H1 (cell line): ENCODE measurements at places on chromosomes 3 and 15.

DNA sequence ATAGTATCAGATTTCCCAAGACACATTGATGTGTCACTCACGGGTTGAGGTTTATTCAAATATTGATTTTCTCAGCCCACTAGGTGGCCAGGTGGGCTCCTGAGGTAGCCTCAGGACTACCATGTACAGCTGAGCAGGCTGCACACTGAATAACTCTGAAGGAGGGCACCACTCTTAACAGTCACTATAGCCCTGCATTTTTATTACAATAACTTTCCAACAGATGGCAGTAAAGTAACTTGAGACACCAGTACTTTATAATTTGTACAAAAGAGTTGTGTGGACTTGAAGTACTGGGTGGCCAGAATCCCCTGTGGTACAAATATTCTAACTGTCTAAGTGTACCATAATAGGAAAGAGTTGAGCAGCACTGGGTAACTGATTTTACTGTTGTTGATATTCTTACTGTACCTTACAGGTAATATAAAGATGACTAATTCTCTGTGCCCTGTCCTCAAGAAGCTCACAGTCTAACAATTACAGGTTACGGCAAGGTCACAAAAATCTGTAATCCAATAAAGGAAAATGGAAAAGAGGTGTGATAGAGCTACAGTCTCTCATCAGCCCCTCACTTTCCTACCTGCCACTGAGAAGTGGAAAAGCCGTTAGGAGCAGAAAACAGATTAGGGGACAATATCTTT, 76.0 kb downstream of the ETFA start:
- H3K4me3 ChIP-seq, result no peak overlapping the region
- no peaks in the 10 kb centered on the region for H3K36me3 ChIP-seq
- peaks cover 2% of the 10 kb centered on the region for H3K4me1 ChIP-seq
- H3K27ac ChIP-seq, result no peak overlapping the region
- DNase-seq, result no peak

DNA sequence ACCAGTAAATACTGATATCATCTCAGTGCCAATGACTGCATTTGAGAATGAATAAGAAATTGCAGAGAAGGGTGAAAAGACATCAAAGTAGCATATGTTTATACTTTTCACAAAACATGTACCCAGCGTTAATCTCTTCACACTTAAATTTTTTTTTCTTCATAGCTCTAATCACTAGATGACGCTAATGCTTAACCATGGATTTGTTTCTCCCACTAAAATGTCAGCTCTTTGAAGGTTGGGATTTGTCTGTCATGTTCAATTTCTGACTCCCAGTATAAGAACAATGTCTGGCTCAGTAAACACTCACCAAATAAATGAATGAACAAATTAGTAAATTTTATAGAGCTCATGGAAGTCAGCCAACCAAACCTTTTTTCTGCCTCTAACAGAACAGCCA, 78.3 kb upstream of the LMCD1 start:
- H3K36me3 ChIP-seq, result no peaks in the 10 kb centered on the region
- H3K4me3 ChIP-seq, result no peak overlapping the region
- no peak for DNase-seq
- no peak overlapping the region for H3K27ac ChIP-seq
- H3K4me1 ChIP-seq, result no peaks in the 10 kb centered on the region
- H3K27me3 ChIP-seq, result no peaks in the 10 kb centered on the region

- no peaks in the 10 kb centered on the region for H3K4me1 ChIP-seq
- no peak for DNase-seq
- no peak overlapping the region for H3K4me3 ChIP-seq
- H3K36me3 ChIP-seq, result no peaks in the 10 kb centered on the region
- no peaks in the 10 kb centered on the region for H3K27me3 ChIP-seq
- H3K27ac ChIP-seq, result no peak overlapping the region
Measured at GRCh38 chr15:96553931-96554330, 223.4 kb downstream of the NR2F2 start.

DNA sequence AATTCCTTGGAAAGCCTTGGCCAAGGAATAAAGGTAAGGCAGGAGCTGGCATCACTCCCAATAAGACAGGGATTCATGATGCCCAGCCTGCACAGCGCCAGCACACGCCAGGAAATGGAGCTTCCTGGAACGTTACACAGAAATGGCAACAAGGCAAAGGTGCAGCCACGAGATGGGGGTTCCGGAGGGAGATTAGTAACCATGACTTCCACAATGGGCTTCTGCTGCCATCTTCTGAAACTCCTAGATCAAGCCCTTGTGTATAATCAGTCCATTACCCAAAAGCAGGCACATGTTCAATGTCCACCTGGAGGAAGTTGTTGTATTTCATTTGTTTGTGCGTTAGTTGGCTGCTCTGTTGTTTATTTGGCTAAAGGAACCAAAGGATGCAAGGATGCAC, 131.2 kb upstream of the TRIM42 start:
- no peak overlapping the region for H3K27ac ChIP-seq
- H3K4me1 ChIP-seq, result no peaks in the 10 kb centered on the region
- H3K27me3 ChIP-seq, result no peaks in the 10 kb centered on the region
- H3K36me3 ChIP-seq, result no peaks in the 10 kb centered on the region
- H3K4me3 ChIP-seq, result no peak overlapping the region

DNA sequence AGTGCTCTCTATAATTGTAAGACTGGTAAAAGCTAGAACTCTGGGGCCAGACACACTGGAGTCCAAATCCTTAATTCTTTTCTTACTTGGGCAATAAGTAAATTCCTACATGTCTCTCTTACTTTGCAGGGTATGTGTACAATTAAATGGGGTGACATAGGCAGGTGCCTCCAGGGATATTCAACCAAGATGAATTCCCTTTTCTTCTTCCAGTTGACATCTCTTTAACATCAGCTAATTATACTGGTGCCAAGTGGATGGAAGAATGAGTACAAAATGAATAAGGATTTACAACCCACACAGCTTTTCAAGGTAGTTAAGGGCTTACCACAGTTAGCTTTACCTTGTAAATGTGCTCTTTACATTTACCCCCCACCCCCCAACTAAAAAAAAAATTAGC, 295.5 kb upstream of the GADL1 start:
- no peak overlapping the region for H3K4me3 ChIP-seq
- DNase-seq, result no peak
- no peaks in the 10 kb centered on the region; the same call in 1 of the 2 replicates for H3K4me1 ChIP-seq
- no peak overlapping the region for H3K27ac ChIP-seq
- H3K27me3 ChIP-seq, result no peaks in the 10 kb centered on the region

DNA sequence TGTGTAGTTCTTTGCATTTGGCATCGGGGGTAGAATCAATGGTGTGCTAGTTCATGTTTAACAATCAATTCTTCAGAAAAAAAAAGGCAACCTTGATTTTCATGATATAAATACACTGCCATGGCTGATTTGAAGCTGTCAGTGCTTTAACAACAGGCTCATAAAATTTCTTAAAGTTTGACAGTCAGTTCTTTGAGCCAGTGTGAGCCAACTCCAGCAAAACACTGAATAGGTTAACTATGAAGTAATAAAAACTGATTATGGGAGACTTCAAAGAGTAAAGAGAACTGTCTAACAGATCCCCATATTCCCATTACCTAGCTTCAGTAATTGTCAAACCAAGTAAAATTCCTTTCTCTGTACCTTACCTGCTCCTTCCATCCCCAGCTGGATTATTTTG, 241.7 kb upstream of the SUCLG2 start:
- no peak overlapping the region for H3K4me3 ChIP-seq
- DNase-seq, result no peak
- no peaks in the 10 kb centered on the region for H3K36me3 ChIP-seq
- no peaks in the 10 kb centered on the region for H3K4me1 ChIP-seq

DNA sequence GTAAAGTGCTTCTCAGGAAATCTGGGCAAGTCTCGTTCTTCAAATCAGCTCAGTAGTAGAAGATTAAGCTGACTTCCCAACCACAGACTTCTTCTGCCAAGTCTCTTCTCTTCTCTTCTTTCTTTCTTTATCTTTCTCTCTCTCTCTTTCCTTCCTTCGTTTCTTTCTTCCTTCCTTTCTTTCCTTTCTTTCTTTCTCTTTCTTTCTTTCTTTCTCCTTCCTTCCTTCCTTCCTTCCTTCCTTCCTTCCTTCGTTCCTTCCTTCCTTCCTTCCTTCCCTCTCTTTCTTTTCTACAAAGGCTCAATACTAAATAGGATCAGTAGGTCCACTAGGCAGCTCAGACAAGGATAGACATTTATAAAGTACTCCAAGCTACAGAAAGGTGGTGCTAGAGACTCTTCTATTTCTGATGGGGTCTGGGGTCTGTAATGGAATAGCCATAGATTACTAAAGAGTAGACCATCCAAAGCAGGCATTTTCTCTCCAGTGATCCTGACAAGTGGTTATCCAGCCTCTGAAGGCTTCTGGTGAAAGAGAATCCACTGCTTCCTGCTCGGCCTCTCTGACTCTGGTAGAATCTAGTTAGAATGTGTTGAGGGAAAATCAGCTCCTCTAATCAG, 100.8 kb downstream of the TPRG1 start:
- no peak for DNase-seq
- H3K4me3 ChIP-seq, result no peak overlapping the region
- H3K36me3 ChIP-seq, result no peaks in the 10 kb centered on the region
- no peaks in the 10 kb centered on the region for H3K4me1 ChIP-seq

- H3K36me3 ChIP-seq, result no peaks in the 10 kb centered on the region
- DNase-seq, result no peak
- H3K27ac ChIP-seq, result no peak overlapping the region
- no peaks in the 10 kb centered on the region for H3K27me3 ChIP-seq
- H3K4me1 ChIP-seq, result no peaks in the 10 kb centered on the region
Measured at GRCh38 chr3:150170852-150171520, 200.3 kb upstream of the PFN2 start.

DNA sequence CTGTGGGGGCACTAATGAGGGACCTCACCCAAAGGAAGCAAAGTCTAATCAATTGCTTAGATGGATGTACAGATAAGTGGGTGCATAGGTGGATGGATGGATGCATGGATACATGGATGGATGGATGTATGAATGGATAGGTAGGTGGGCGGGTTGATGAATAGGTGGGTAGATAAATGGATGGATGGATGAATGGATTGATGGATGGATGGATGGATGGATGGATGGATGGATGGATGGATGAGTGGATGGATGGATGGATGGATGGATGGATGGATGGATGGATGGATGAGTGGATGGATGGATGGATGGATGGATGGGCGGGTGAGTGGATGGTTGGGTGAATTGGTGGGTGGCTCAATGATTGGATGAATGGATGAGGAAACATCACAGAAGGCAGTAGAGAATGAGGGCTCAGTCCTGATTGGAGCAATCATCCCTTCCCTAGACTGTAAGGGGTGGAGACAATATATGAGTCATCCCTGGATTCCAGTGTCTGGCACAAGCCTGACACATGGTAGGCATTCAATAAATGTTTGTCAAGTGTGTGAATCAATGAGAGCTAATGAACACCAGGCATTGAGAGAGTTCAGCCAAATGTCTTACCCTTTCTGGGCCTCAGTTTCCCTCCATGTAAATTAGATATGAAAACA, 40.4 kb upstream of the PXYLP1 start:
- no peak overlapping the region for H3K4me3 ChIP-seq
- no peak for DNase-seq
- H3K27ac ChIP-seq, result no peak overlapping the region
- no peaks in the 10 kb centered on the region for H3K27me3 ChIP-seq

DNA sequence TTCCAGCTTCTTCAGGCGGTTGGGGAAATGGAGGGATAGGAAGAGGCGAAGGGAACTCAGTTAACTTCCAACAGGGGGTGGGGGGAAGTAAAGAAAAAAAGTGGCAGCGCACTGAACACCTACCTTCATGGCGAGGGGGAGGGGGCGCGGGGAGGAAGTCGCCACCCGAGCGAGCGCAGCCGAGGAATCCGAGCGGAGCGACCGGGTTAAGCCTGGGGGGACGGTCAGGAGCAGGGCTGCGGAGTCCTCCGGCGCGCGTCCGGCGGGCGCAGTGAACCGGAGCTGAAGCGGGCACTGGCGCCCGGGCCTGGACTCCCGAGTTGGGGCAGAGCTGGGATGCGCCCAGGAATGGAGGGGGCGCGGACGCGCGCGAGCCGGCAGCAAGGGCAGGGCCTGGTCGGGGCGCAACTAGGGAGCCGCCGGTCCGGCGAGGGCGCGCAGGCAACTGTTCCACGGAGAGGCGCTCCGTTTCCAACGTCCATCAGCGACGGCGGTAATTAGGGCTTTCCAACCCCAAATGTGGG, at the start of gene WNT5A:
WNT5A (minus strand) TSS at position 450 of the 524 bp plus-strand sequence; CDS start at position 129, 321 bp downstream.
- peak within 1 kb of the TSS; percentile 62 for H3K4me3 ChIP-seq
- H3K4me1 ChIP-seq, result peaks cover 12% of the 10 kb centered on the region
- H3K27me3 ChIP-seq, result peaks cover 79% of the 10 kb centered on the region
- H3K36me3 ChIP-seq, result no peaks in the 10 kb centered on the region

DNA sequence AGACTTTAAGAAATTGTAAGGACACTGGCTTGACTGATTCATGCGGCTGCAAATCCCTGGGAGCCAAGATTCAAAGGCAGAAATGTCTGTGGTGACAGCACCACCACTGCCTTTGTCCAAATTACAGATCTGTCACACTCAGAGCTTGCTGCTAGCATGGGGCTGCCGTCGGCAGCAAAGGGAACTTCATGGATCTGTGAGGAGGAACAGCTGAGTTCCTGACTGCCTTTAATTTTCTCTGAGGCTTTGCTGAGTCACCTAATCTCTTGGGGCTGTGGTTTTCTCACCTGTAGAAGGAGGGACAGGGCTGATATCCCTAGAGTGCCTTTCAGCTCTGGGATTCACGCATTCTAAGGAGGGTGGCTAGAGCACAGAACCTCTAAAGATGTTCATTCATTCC, 4.1 kb upstream of the PAK6 start:
- no peak overlapping the region for H3K4me3 ChIP-seq
- H3K27me3 ChIP-seq, result peaks cover 4% of the 10 kb centered on the region; the same call in 1 of the 2 replicates
- peaks cover 11% of the 10 kb centered on the region for H3K4me1 ChIP-seq
- no peaks in the 10 kb centered on the region; the same call in 1 of the 2 replicates for H3K36me3 ChIP-seq

DNA sequence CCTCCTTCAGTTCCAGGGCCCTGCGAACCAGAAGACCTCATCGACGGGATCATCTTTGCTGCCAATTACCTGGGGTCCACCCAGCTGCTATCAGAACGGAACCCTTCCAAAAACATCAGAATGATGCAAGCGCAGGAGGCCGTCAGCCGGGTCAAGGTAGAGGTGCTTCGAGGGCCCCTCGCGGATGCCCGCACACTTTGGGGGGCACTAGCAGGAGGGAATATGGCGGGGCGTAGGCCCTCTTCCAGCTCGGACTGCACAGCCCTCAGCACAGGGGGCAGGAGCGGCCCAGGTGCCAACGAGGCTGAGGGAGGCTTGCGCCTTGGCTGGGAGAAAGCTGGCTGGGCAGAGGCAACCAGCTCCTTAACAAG, 176.6 kb downstream of the NSMCE3 start:
- no peak for DNase-seq
- H3K36me3 ChIP-seq, result no peaks in the 10 kb centered on the region
- H3K4me3 ChIP-seq, result no peak overlapping the region

- no peak overlapping the region for H3K4me3 ChIP-seq
- H3K4me1 ChIP-seq, result no peaks in the 10 kb centered on the region
- no peaks in the 10 kb centered on the region for H3K27me3 ChIP-seq
- no peaks in the 10 kb centered on the region for H3K36me3 ChIP-seq
Measured at GRCh38 chr3:130276203-130276803, 69.2 kb upstream of the COL6A5 start.
